ENCODE measurements at places on chromosomes 7 and 10. TPM values are rescaled to one million over a fixed set of nuclear protein-coding genes. Genes with fewer than 3 reads are reported as not detected.

The GLI3 gene
- total RNA-seq = 33.0 TPM

DNA sequence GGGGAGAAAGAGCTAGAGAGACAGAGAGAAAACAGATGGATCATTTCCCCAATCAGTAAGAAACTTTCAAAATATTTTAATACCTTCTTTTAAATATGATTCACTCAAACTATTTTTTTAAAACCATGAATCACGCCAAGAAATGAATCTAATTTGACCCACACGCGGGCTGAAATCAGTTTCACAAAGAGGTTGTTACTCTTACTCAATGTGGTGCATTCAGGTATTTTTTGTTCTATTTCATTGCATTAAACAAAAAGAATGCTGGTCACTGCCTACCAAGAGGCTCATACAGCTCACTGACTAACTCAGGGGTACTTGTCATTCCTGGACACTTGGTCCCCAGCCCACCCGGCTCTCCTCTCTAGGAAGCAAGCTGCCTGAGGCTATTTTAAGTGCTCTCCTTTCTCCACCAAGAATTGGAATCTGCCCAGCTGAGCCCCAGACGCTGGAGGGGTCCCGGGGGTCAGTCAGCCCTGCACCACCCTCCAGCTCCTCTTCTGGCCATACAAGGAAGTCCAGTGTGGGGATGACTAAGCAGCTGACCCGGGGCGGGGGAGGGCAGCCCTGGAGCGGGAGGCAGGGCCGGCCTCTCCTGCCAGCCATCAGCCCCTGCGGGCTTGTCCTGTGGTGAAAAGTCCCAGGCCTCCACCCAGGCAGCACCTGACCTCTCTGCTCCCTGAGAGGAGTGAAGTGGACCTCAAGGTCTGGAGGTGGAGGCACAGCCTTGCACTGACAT, 21.7 kb upstream of the PFKP start:
- H3K4me3 ChIP-seq = no peak overlapping the region
- H3K27me3 ChIP-seq = no peaks in the 10 kb centered on the region
- peaks cover 33% of the 10 kb centered on the region for H3K4me1 ChIP-seq
- no peaks in the 10 kb centered on the region for H3K36me3 ChIP-seq
- H3K27ac ChIP-seq = no peak overlapping the region
- peak; percentile 77 for DNase-seq

The LMOD2 gene
- total RNA-seq = not detected

The OR2A12 gene
- not detected for total RNA-seq

The GJC3 gene
- total RNA-seq = not detected

The MPLKIP gene
- total RNA-seq = 87.2 TPM

The PTF1A gene
- total RNA-seq = not detected

DNA sequence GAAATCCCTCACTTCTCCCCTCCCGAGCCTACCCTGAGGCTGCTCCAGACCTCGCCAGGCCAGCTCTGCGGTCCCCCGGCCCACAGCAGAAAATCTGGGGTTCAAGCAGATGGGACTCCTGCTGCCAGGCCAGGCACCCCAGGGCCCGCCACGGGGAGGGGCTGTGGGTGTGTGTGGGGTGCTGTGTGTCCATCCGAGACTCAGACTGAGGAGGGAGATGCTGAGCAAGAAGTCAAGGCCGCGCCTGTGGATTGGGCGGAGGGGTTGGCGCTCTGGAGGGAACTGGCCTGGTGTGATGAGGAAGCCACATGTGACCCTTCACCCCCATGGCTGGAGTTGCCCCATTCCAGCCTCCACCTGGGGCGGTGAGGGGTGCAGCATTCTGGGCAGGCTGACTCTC, 51.1 kb downstream of the YKT6 start:
- H3K27ac ChIP-seq = no peak overlapping the region
- no peaks in the 10 kb centered on the region for H3K36me3 ChIP-seq
- no peak overlapping the region for H3K4me3 ChIP-seq
- DNase-seq = no peak
- no peaks in the 10 kb centered on the region for H3K27me3 ChIP-seq
- H3K4me1 ChIP-seq = no peaks in the 10 kb centered on the region

DNA sequence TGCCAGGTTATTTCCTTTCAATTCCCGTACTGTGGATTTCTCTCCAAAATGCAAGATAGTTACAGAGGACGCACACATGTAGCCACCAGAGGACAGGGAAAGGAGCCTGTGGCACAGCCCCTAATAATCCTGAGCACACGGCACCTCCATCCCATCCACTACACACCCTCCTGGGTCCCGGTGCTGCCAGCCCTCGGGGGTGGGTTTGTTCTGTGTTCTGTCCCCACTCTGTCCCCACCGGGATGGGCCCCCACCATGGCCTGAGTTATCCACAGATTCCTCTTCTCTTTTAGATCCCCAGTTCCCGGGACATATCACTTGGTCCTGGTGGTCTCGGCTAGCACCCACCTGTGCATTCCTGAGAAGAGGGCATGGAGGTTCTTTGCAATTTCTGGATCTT, 196.9 kb upstream of the PPP2R2D start:
- no peaks in the 10 kb centered on the region for H3K4me1 ChIP-seq
- no peaks in the 10 kb centered on the region for H3K36me3 ChIP-seq
- H3K27ac ChIP-seq = no peak overlapping the region
- no peak for DNase-seq

- no peaks in the 10 kb centered on the region for H3K27me3 ChIP-seq
- H3K36me3 ChIP-seq = no peaks in the 10 kb centered on the region
- DNase-seq = no peak
- no peaks in the 10 kb centered on the region for H3K4me1 ChIP-seq
- H3K27ac ChIP-seq = no peak overlapping the region
Observed at GRCh38 chr10:22158426-22158825, 59.4 kb downstream of the EBLN1 start.

DNA sequence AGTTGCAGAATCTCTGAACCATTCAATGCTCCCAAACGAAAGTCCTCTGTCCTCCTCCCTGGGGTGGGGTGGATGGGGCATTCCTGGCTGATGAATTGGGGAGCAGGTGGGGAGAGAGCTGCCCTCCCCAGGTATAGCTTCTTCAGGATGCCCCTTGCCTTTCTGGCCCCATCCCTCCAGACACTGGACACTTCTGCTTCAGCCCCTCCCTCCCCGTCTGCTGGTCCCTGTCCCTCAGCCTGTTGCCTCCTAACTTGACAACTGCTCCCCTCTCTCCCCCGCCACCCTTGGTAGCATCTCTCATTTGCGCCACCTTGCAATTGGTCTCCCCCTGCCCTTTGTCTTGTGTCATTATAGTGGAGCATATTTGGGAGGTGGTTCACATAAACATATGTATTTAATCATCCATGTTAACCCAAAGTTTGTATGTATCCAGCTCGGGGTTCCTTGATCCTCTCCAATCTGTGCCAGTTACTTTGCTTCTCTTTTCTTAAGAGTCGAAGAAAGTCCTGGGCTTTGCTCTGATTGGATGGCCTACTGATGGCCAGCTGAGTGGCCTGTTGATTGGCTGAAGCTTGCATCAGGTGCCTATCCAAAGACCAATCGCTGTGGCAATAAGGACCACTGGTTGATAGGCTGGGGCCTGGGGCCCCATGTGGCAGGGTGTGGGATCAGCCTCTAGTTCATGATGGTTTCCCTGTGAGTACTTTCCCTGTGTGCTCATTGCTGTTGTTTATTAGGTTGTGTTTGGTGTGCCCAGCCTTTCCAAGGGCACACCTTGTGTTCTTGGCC, 4.0 kb upstream of the GCK start:
- DNase-seq = no peak
- H3K27me3 ChIP-seq = peaks cover 13% of the 10 kb centered on the region
- no peak overlapping the region for H3K4me3 ChIP-seq
- no peak overlapping the region for H3K27ac ChIP-seq

DNA sequence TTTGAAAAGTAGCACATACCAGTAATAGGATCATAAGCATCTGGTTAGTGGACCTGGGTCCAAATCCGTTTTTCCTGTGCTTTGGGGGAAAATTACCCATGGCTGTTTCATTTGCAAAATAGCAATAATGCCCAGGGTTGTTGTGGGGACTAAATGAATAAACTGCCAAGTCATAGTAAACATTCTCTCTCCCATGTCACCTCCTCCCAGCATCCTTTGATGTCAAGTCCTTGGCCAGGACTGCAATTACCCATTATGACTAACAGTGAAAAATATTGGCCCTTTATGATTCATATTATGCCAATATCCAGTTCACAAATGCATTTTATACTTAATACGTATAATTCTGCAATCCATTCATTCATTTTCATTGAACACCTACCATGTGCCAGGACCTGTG, 23.0 kb downstream of the TOMM7 start:
- no peaks in the 10 kb centered on the region for H3K36me3 ChIP-seq

The HOXA3 gene
- not detected for total RNA-seq

The PTPN12 gene
- 86.6 TPM for total RNA-seq

GRCh38 chr10:77042706-77043419, 594.7 kb downstream of the KCNMA1 start:
- H3K4me3 ChIP-seq = no peak overlapping the region
- no peak for DNase-seq
- peaks cover 5% of the 10 kb centered on the region for H3K4me1 ChIP-seq

The ARHGEF5 gene
- total RNA-seq = 3.7 TPM

GRCh38 chr10:24916365-24916764, 36.0 kb downstream of the PRTFDC1 start:
- H3K36me3 ChIP-seq = no peaks in the 10 kb centered on the region
- H3K4me1 ChIP-seq = no peaks in the 10 kb centered on the region
- H3K27me3 ChIP-seq = no peaks in the 10 kb centered on the region
- no peak overlapping the region for H3K27ac ChIP-seq
- DNase-seq = no peak

GRCh38 chr10:32156031-32156495, 99.8 kb upstream of the KIF5B start:
- DNase-seq = no peak
- H3K27me3 ChIP-seq = no peaks in the 10 kb centered on the region
- no peak overlapping the region for H3K27ac ChIP-seq
- no peaks in the 10 kb centered on the region for H3K36me3 ChIP-seq

The BICC1 gene
- 0.25 TPM for total RNA-seq

DNA sequence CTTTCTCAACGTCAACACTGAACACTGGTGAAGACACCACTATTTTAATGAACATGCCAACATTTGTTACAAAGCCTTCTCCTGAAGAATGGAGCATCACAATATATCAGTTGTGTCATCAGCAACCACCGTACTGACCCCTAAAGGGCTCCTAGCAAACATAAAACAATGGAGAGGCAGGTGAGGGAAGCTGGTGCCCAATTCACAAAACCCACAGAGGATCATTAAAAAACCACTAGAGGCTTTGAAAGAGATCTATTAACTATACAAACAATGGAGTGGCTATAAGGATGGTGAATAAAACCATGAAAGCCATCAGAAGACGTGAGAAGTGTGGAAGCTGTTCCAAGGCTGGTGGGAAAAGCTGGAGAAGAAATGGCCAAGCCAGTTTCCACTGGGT, 150.8 kb downstream of the FAM107B start:
- no peak for DNase-seq
- H3K4me1 ChIP-seq = peaks cover 13% of the 10 kb centered on the region
- H3K27me3 ChIP-seq = no peaks in the 10 kb centered on the region
- H3K27ac ChIP-seq = no peak overlapping the region
- H3K36me3 ChIP-seq = no peaks in the 10 kb centered on the region

DNA sequence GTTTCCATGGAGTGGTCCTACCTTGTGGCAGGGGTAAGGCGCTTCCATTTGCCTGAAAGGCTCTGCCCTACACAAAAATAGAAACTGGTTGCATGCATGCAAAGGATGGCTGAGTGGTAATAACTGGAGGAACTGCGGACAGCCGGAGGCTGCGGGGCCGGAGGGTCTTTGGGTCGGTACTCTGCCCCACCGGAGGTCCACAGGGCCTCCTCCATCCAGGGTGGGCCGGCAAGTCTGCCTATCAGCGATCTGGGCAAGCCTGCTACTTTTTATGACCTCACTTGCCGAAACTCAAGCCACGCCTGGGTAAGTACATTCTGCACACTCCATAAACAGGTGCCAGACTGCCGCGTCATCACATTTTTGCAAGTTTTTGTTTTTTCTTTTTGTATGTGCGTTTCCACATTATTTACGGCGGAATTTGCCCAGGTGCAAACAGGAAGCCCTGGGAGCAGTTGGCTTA, 30.0 kb downstream of the TACC2 start:
- no peaks in the 10 kb centered on the region for H3K27me3 ChIP-seq
- peaks cover 36% of the 10 kb centered on the region for H3K4me1 ChIP-seq
- DNase-seq = no peak
- H3K4me3 ChIP-seq = peak overlapping the region; percentile 40
- H3K27ac ChIP-seq = peak overlapping the region; percentile 87

The DOCK4 gene
- 9.6 TPM for total RNA-seq

The ZNF775 gene
- 3.0 TPM for total RNA-seq

The CLCN1 gene
- total RNA-seq = not detected

DNA sequence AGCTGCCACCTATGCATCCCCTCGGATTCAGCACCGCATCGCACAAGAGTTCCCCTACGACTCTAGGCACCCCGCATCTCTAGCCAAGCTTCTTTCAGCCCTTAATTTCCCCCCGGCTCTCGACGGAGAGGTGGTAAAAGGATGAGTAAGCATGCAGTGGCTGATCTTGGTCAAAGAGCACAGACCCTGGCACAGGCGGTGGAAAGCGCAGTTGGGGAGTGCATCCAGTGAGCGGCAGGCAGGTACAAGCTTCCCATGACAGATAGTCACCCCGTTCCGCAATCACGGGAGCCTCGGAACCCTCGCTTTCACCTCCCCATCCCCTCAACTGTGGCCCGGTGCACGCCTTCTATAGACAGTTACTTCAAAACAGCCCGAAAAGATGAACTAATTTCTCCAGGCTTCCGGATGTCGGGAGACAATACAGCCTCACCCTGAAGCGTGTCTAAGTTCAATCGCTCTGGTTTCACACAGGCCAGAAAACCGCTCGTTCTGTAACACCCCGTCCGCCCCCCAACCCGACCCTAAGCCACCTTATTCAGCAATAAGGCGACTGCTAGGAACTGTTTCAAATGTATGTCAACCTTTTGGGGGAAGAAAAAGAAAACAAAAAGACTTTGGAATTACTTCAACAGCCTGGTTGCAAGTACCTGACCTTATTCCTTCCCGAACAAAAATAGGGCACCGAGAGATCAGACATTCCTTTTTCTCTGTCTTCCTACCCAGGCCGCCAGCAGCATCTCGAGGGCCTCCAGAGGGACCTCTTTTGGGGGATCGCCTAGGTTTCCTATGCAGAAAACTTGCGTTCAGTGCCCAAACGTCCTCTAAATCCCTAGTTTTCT, 1.4 kb downstream of the RHEB start:
- H3K4me3 ChIP-seq = peak overlapping the region; percentile 86
- no peaks in the 10 kb centered on the region for H3K36me3 ChIP-seq
- peak; percentile 49 for DNase-seq
- peaks cover 10% of the 10 kb centered on the region for H3K4me1 ChIP-seq
- no peaks in the 10 kb centered on the region for H3K27me3 ChIP-seq
- no peak overlapping the region for H3K27ac ChIP-seq

DNA sequence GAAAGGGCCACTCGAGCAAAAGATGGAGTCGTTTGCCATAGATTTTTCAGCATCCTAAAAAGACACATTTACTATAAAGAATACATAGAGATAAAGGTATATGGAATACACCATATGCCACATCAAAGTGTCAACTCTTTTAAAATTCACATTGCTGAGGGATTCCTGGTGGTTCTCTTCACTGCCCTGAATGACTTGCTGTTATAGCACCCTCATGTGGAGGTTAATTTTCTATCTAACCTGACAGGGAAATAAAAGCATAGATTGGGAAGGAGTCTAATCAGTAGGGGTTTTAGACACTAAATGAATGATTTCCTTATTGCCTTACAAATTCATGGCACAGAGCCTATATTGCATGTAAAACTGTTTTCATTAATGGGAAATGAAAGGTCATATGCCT, 25.9 kb downstream of the DNAH11 start:
- H3K27ac ChIP-seq = no peak overlapping the region
- H3K36me3 ChIP-seq = no peaks in the 10 kb centered on the region
- peak; percentile 46 for DNase-seq
- no peaks in the 10 kb centered on the region for H3K4me1 ChIP-seq
- H3K4me3 ChIP-seq = no peak overlapping the region
- no peaks in the 10 kb centered on the region for H3K27me3 ChIP-seq

- H3K4me1 ChIP-seq = peaks cover 10% of the 10 kb centered on the region
- H3K4me3 ChIP-seq = no peak overlapping the region
- no peaks in the 10 kb centered on the region for H3K36me3 ChIP-seq
- H3K27me3 ChIP-seq = no peaks in the 10 kb centered on the region
- no peak for DNase-seq
Observed at GRCh38 chr7:34036051-34036920, 130.9 kb downstream of the BMPER start.

All from neural progenitor cell (in vitro differentiated cells).